ENCODE measurements at places on chromosomes 16 and 17.

- DNase-seq, result no peak
Observed at GRCh38 chr17:10198509-10199249, at the start of gene GAS7. Gene GAS7 (minus strand): TSS chr17:10198606.

DNA sequence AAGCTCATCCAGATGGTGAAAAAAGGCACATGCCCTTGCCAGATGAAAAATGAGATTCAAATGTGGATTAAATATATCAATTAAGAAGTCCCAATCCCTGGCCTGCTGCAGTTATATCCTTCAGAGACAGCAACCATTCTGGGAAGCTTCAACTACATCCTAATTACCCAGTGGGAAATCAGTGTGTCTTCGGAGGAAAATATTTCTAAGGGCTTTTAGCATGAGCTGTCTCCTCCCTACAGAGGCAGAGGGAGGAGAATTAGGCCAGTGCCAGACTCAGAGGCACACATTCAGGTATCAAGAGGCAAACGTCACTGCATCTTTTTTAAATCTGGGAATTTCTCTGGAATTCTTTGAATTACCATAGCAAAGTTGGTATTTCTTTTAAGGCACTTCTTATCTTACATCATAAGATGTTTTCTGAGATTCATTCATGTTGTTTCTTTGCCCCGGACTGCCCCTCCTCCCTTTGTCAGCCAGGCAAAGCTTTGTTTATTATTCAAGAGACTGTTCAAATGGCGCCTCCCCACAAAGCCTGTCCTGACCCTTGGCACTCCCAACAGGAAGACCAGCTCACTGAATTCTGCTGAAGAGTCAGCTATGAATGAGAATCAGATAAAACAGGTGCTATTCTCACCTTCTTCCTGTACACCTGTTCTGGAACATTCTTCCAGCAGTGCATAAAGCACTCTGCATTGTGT lies 38.3 kb upstream of the SMPD3 start:
- DNase-seq, result peak; percentile 89

DNA sequence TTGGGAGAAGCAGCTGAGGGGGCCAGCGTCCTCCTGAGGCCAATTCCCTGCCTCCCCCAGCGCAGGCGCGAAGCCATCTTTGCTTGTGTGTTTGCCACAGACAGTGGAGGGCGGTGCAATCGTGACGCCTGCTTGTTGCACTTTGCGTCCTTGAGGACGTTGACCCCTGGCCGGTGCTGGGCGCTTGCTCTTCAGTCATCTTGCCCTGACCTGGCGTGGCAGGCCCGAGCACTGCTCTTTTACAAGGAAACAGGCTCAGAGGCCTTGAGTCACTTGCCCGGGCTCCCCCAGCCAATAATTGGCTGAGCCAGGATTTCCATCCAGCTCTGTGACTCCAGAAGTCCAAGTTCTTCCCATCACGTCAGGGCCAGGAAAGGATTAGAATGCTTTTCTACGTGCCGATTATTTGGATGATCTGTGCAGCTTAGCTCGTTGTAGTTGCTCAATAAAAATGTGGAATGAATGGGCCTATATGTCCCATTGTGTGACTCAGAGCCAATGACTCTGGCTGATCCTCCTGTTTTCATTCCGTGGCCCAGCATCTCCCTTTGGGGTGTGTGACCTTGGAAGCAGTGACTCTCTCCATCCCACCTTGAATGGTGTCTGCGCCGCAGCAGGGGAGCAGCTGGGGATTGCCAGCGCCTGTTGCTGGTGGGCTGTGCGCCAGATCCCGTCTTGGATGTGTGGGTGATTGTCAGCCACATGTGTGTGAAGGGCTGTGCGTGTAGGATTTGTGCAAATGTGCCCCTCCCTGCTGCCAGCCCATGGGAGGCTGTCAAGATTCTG lies 214.1 kb downstream of the SEC14L1 start:
- DNase-seq, result no peak

GRCh38 chr17:50184611-50185398 lies 16.6 kb downstream of the COL1A1 start:
- DNase-seq, result no peak

GRCh38 chr16:5841974-5842373 lies 744.4 kb upstream of the EEF2KMT start:
- no peak for DNase-seq

- no peak for DNase-seq
Observed at GRCh38 chr16:7271486-7271885, 61.2 kb upstream of the RBFOX1 start.

DNA sequence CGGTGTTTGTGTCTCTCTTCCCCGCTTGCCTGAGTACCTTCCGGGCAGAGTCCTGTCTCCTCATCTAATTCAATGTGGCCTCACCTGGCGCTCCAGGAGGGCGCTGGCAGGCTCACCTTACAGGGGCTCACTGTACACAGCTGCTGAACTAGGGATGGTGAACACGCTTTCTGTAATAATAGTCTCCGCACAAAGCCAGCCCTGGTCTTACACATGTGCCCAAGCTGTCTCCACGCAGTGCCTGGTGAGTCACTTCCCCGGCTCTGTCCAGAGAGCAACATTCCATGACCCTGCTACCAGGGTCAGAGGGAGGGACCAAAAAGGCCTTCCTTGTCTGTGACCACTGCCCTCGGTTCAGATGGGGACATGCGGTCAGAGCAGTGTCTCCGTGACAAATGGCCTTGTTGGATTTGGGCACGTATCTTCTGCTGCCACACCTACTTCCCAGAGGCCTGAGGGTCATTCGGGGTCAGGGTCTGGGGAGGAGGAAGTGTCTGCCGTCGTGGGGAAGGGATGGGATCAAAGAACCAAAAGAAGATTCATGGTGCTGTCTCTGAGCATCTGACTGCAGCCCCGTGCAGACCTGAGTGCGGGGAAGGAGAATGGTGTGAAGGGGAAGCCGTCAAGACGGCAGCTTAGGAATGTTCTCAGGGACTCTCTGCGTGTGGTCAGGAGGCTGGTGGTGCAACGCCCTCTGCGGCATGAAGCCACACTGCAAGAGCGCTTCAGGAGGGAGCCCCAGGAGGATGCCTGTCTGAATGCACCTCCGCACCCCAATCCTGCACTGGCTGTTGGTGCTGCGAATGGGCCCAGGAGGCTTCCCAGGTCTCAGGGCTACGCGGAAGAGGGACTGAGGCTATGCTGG lies 68.8 kb downstream of the IL21R start:
- DNase-seq, result no peak

- DNase-seq, result peak; percentile 18
Observed at GRCh38 chr16:79316004-79316458, 284.5 kb downstream of the MAF start.

DNA sequence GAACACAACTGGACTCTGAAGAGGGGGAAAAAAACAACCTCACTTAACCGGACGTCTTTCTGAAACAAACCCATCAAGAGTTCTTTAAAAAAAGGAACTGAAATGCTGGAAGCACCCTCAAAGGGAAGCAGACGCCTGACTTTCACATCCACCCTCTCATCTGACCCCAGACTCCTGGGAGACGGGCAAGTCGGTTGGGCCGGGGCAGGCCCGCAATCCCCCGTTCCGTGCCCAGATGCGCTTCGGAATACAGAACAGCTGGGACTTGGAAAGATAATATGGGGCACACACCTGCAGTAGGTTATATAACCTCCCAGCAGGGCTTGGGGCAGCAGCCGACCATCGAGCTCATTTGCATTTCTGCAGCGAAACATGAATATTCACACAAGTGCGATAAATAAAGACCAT lies 3.7 kb downstream of the ARHGAP27 start:
- DNase-seq, result peak; percentile 77

DNA sequence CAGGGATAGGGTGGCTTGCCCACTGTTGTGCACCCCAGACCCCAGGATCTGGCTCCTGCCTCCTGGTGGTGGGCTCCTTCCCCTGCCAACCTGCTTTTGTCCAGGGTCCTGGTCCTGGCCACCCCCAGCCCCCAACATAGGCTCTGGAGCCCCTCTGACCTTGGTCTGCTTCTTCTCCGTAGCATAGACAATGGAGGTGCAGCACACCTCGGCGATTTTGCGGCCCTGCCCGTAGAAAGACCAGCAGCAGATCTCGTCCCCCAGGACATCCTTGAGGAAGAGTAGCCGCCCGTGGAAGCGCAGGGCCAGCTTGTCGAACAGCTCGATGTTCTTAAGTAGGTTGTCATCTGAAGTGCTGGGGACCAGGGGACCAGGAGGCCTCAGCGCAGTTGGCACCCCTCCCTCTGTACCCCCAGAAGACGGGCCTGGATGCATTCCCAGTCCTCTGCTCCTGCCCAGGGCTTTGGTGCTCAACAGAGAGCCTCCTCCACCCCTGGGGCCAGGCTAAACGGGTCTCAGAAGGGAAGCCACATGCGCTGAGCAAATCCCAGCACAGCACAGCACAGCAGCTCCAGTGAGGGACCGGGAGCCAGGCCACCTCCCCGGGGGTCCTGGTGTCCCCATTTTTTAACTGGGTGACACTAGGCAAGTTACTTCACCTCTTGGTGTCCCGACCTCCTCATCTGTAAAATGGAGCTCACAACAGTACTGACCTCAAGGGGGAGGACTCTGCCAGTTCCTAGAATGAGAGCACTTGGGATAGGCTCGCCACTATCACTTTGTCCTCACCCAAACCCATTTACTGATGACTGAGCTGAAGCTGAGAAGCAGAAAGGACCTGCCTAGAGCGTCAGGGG lies 10.8 kb downstream of the ASPHD1 start:
- DNase-seq, result no peak

DNA sequence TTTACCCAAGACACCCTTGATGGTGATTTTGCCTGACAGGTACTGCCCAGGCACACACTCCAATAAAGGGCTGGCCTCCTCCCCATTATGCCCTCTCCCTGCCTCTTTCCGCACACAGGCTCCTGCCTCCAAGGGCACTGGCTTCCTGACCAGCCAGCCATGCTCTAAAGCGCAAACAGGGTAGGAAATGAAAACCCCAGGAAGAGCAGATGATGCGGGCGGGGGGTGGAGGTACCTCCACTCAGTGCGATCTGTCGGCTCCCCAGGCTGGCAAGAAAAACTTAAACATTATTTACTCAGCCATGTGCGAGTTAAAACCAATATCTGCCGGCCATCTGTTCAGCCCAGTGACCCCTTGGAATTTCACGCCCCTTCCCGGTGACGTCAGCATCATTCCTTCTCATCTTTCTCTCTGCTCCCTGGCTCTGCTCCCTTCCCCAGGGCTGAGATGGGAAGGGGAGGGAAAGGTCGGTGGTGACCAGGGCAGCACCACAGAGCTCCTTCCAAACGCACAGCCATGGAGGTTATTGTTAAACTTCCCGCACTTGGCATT lies 262.5 kb downstream of the CBLN1 start:
- DNase-seq, result no peak

- DNase-seq, result peak; percentile 73
Observed at GRCh38 chr17:8126491-8127066, 2.7 kb upstream of the HES7 start.

- DNase-seq, result no peak
Observed at GRCh38 chr16:47612711-47613110, 151.6 kb downstream of the PHKB start.

DNA sequence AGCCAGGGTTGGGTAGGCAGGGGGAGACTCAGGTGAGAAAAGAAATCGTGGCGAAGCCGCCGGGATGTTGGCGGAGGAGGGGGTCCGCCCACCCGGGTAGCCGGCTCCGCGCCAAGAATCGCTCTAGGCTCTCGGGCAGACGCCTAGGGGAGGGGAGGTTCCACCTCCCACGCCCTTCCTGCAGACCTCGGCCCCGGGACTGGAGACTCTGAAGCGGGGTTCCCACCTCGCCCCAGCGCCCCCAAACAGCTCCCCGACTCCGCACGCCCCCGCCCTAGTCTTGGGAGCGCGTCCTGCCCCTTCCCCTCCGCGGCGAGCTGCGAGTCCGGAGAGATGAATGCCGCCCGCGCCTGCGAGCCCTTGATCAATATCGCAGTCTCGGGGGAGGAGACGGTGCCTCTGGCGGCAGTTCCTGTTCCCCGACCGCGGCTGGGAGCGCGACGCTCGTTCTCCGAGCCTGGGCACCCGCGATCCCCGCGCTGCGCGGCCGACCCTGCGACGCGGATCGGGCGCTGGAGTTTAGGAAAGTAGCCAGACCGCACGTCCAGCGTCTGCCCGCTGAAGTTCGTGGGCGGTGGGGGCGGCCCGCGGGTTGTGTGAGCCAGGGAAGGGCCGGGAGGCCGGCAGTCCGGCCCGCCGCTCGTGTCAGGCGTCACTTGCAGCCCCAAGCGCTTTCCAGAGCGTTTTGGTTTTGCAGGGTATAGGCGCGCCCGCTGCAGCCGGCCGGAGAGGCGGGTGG lies 790 bp downstream of the CRHR1 start:
- DNase-seq, result peak; percentile 55

- no peak for DNase-seq
Observed at GRCh38 chr16:73413091-73413829, 365.3 kb upstream of the ZFHX3 start.

DNA sequence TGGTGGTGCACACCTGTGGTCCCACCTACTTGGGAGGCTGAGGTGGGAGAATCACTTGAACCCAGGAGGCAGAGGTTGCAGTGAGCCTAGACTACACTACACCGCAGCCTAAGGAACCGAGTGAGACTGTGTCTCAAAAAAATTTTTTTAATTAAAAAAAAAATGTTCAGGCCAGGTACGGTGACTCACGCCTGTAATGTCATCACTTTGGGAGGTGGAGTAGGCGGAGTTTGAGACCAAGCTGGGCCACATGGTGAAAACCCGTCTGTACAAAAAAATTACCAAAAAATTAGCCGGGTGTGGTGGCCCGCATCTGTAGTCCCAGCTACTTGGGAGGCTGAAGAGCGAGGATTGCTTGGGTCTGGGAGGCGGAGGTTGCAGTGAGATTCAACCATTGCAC lies 3.6 kb upstream of the FAM222B start:
- DNase-seq, result no peak

GRCh38 chr17:47317119-47317518 lies 6.6 kb upstream of the EFCAB13 start:
- DNase-seq, result no peak

- no peak for DNase-seq
Observed at GRCh38 chr16:11698271-11698689, 30.0 kb downstream of the SNN start.

- DNase-seq, result no peak
Observed at GRCh38 chr16:78324649-78325285, 225.3 kb downstream of the WWOX start.

- DNase-seq, result no peak
Observed at GRCh38 chr17:39194089-39194984, 3.1 kb downstream of the CACNB1 start.

DNA sequence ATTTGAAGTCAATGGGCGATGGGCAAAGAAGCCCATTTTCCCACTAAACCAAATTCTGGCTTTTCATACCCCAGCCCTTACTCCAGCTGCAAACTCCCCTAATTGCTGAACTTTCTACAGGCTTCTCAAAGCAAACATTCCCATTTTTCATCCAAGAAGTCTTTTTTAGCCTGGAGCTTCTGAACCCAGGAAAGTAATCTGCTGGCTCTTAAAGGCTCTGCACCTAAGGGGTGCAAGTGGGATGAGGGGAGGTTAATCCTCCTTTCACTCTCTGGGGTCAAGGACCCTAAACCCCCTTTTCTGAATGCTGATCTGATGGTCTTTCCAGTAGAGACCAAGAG lies 2.4 kb downstream of the HOXB7 start:
- DNase-seq, result no peak

GRCh38 chr17:29929006-29929532 lies 959 bp downstream of the SSH2 start:
- DNase-seq, result peak; percentile 71

- DNase-seq, result no peak
Observed at GRCh38 chr17:49795372-49795771, 6.9 kb downstream of the KAT7 start.

GRCh38 chr16:54407596-54407995 lies 121.0 kb upstream of the IRX3 start:
- DNase-seq, result no peak
